ENCODE measurements at places on chromosomes 11 and 22. TPM values are rescaled to one million over a fixed set of nuclear protein-coding genes. Genes with fewer than 3 reads are reported as not detected.
A peak's percentile ranks its signal among the peaks of the same experiment; 100 is the strongest.

DNA sequence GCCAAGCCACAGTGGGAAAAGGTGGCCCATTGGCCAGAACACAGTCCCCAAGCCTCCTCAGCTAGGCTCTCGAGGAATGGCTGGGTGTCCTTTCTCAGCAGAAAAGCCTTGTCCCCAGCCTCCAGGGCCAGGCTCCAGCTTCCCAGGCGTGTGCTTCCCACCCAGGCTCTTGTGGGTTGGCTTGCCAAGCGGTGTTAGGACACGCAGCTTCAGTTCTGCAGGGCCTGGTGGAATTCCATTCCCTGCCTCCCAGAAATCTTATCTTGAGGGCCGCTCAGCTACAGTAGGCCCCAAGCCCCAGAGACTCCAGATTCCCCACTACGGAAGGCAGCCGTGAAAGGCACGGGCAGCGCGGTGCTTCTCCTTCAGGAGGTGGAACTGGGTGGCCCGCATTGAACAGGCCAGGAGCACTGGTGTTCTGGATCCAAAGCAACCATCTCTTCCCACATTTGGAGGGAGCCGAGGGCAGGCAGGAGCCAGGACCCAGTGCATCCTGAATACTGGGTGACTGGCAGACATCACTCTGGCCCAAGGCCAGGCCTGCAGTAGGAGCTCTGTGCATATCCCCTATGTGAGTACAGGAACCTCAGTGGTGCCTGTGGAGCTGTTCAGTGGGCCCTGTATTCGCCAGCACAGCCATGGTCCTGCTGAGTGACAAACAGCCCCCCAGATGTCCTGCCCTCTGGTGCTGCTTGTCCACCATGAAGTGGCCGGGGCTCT lies 16.7 kb upstream of the KCNQ1OT1 start:
- no peak for DNase-seq

- DNase-seq: peak; percentile 69
Measured at GRCh38 chr22:45671783-45672563, at the start of gene ATXN10. Gene ATXN10 (plus strand): TSS chr22:45671834. CDS start chr22:45672064, 230 bp downstream.

- no peak for DNase-seq
Measured at GRCh38 chr11:61298663-61299244, 3.6 kb upstream of the VWCE start.

DNA sequence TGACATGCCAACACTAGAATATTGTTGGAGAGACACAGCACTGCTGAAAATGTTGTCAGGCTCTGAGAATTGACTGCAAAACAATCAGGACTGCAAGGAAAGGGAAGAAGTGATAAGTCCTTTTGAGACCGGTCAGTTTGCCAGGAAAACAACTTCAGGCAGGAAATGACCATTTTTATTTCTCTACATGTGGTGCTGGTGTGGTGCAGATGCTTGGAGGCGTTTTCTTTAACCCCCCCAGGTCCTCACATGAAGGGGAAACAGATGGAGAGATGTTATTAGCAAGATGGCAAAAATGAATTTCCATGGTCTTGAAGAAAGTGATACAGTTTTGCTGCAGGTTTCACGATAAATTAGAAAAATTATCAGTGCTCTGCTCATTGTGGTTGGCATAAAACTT lies 5.7 kb downstream of the AP2A2 start:
- DNase-seq: no peak

DNA sequence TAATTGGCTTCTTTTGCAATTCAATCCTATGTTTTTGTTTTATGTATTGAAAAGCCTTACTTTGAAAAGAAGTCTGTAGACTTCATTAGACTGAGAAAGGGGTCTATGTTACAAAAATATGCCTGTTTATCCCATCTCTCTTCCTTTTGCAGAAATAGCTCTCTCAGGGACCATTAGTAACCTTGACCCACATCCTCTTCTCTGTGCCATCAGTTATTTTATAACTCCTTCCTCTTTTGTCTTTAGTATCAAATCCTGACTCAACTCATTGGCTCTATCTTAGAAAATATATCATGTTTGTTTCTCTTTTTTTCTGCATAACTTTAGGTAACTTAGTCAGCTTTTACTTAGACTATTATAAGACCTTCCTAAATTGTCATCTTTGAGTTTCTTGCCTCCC lies 20.3 kb downstream of the ZC3H12C start:
- no peak for DNase-seq

- no peak for DNase-seq
Measured at GRCh38 chr11:2942872-2943710, 13.9 kb upstream of the PHLDA2 start.

- no peak for DNase-seq
Measured at GRCh38 chr11:117855912-117856651, 20.4 kb downstream of the FXYD6 start.

- peak; percentile 8 for DNase-seq
Measured at GRCh38 chr11:45922425-45923082, at the start of gene LARGE2. Gene LARGE2 (plus strand): TSS chr11:45922656. CDS start chr11:45922883, 227 bp downstream.

DNA sequence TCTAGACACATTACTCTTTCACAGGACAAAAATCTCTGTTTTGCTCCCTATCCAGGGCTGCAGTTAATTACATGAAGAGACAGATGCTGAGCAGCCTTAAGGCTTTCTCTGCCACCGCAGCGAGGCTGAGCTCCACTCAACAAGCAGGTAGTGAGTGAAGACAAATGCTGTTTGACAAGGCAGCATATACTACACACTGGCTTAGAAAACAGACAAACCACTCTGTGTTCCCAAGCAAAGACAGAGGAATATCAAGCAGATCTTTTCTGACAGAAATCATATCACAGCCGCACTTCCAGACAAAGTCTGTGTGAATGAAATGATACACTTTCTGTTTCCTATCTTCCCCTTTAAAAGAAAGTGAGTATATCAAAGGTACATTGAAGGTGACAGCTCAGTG lies 368.1 kb downstream of the DCDC1 start:
- no peak for DNase-seq

GRCh38 chr11:129888451-129888850 lies 6.9 kb downstream of the NFRKB start:
- DNase-seq: no peak

- no peak for DNase-seq
Measured at GRCh38 chr11:102878595-102878994, 3.8 kb upstream of the MMP12 start.

DNA sequence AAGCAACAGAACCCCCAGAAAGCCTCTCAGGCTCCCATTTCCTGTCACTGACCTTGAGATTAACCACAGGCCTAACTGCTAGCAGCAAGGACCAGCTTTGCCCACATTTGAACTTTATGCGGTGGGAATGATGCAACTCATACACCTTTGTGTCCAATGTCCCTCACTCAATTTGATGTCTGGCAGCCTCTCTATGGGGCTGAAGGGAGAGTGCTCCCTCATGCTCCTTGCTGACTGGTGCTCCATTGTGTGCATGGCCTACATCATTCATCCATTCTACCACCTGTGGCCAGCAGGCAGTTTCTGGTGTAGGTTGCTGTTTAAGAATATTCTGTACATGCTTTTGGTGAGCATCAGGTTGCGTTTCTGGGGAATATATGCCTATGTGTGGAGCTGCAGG lies 31.9 kb downstream of the KCNQ1OT1 start:
- no peak for DNase-seq

DNA sequence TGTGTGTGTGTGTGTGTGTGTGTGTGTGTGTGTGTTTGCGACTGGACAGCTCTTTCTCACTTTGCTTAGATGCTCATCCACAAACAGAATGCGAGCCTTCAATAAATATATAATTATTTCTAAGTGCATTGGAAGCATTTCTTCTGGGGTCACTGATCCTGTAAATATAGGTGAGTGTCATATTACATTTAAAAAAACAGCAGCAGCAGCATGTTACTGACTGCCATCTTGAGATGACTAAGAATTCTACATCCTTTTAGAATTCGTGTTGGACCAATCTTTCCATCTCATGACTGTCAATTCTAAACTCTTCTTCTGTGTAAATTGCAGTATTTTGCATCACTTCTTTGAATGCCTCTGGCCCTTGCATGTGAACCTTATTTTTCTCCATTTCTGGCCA lies 238.0 kb upstream of the DDI1 start:
- DNase-seq: no peak

DNA sequence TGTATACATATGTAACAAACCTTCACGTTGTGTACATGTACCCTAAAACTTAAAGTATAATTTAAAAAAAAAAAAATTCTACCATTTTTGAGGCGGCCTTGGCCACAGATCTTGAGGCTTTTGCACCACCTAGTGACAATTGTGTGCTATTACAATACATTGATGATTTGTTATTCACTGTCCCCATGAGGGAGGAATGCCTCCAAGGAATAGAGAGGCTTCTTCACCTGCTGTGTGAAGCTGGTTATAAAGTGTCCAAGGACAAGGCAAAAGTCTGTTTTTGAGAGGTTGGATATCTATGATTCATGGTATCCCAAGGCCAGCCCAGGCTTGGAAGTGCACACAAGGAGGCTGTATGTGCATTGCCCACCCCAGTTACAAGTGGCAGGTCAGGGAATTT lies 30.7 kb downstream of the SLC22A25 start:
- DNase-seq: no peak

- DNase-seq: no peak
Measured at GRCh38 chr11:33461369-33462125, 204.4 kb downstream of the HIPK3 start.

The PGR gene
- 11.7 TPM for total RNA-seq

The KCNE3 gene
- 4.3 TPM for total RNA-seq

The RANGAP1 gene
- total RNA-seq: 36.4 TPM

The MYOD1 gene
- total RNA-seq: not detected

The FEN1 gene
- 5.8 TPM for total RNA-seq

The CDKN1C gene
- total RNA-seq: 33.0 TPM

All from left ventricle myocardium inferior (tissue), 1 donor.